Fibroblast of skin of back (primary cell): ENCODE measurements at places on chromosomes 5 and 9.

DNA sequence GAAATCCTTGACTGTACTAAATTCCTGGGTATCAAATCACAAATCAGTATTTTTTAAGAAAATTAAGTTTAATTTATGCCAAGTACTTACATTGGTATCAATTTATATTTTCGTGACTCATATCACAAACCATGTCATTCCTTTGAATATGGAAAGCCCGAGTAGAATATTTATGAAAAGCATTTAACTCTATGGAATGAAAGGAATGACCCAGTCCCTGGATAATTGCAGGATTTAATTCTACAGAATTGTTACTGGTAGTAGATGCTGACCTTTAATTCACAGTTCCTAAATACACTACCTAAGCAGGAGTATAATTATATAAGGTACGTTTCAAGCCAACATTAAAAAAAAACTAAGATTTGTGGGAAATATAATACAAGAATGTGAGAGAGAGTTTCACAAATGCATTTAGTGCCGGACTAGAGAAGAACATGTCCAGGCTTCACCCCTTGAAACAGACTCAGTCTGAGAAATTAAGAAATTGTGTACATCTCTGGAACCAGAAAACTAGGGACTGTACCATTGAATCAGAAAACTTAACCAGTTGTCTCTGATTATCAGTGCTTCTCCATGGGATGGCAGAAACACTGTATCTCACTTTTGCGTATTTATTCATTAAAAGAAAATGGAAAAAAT lies 28.5 kb upstream of the PLPPR1 start:
- DNase-seq: peak; percentile 37

DNA sequence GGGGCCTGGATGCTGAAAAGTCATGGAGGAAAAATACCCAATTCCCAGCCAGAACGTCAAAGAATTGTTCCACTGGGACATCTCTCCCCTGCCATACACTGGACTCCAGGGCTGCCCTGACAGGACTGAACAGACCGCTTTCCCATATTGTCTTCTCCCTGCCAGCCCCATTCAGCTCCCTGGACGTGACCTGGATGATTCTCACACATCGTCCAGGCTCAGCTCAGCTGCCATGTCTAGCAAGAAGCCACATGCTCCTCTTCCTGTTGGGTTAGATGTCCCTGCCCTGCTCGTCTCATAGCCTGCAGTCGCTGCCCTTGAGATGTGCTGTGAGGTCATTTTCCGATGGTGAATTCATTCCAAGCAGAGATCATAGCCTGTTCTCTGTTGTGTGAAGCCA lies 37.4 kb downstream of the FOXI1 start:
- no peak for DNase-seq

DNA sequence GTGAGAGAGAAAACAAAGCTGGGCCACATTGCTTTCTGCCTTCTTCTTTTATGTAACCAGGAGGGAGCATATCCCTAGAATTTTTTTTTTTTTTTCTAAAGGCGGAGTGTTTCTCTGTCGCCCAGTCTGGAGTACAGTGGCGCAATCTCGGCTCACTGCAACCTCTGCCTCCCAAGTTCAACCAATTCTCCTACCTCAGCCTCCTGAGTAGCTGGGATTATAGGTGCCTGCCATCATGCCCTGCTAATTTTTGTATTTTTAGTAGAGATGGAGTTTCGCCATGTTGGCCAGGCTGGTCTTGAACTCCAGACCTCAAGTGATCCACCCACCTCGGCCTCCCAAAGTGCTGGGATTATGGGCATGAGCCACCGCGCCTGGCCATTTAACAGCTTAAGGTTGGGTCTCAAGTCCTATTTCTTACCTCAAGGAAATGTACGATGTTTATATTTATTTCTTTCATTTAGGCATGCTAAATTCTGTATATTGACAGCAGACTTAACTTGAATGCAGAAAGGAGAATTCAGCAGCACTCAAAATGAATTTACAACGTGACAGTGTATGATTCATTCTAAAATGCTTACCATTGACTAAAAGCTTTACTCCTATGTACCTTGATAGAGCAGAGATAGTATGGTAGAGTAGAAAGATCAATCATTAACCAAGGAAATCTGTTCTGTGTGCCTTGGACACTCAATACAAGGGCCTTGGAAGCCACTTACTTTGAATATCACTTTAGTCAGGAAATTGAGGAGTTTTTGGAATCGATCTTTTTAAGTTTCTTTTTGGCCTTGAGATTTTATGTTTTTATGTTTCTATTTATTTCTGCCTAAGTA lies 100.9 kb downstream of the F2RL2 start:
- no peak for DNase-seq

- DNase-seq: no peak
Observed at GRCh38 chr5:151328734-151329133, 18.6 kb downstream of the SLC36A2 start.

DNA sequence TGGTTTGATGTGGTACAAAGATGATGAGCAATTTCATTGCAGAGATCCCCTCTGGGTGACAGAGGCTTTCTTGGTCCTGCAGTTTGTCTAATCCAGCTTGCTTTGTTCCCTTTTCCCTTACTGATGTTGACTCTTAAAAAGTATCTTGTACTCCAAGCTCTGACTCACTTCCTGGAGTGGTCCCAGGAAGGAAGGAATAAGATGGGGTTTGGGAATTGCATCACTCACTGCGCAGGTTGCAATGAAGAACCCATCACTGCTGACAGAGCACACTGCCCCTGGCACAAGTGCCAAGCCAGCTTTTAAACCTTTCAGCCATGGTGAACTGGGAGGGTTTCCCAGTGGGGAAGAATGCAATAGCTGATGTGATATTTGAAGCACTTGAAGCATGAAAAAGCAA lies 662.2 kb upstream of the CTNND2 start:
- no peak for DNase-seq
